ENCODE measurements at places on chromosomes 2 and 18.

DNA sequence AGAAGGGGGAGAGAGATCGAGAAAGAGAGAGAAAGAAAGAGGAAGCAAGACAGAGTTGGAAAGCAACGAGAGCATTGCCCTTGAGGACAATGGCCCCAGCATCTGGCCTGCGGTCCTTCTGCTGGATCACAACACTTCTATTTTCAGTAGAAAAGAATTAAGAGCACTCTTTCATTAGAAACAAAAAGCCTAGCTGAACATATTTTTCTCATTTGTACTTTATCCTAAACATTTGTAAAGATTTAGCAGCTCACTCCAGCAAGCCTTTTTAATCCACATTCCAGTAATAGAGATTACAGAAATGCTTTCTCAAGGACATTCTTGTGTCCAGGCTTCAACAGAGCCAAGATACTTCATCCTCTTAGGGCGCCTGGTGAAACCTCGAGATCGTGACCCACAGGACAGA lies 31.6 kb upstream of the AFF3 start:
- no peak for DNase-seq

GRCh38 chr2:181152701-181153100 lies 172.3 kb downstream of the UBE2E3 start:
- DNase-seq: no peak

DNA sequence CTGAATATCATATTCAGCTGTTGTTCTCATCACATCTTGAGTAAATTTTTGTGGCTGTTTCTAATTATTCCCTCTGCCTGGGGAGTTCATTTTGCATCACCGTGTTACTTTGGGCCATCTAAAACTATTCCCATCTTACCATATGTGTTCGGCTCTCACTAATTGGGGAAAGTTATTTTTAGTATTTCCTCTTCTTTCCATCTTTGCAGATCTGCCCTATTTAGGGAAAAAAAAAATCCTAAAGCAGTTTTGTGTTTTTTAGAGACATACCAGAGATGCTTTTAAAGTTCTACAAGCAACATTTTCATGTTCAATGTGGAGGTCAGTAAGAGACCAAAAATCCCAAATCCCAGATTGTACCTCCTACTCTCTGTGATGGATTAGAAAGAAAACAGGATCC lies 111.3 kb upstream of the NDUFV2 start:
- no peak for DNase-seq

DNA sequence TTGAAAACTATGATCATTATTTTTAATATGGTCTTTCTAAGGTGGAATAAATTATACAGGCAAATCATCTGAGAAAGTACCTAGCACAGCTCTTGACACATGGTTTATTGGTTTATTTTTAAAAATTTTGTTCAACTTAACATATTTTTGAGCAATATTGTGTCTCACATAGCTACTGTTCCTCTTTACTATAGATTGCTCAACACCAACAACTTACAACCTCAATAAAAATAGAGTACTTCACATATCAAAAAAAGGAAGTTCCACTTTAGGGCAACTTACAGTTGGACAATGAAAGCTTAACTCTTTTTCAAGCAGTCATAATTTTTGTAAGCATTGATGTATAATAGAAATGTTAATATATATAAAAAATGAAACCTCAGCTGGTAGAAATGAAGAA lies 440.9 kb upstream of the UBE2E3 start:
- no peak for DNase-seq

DNA sequence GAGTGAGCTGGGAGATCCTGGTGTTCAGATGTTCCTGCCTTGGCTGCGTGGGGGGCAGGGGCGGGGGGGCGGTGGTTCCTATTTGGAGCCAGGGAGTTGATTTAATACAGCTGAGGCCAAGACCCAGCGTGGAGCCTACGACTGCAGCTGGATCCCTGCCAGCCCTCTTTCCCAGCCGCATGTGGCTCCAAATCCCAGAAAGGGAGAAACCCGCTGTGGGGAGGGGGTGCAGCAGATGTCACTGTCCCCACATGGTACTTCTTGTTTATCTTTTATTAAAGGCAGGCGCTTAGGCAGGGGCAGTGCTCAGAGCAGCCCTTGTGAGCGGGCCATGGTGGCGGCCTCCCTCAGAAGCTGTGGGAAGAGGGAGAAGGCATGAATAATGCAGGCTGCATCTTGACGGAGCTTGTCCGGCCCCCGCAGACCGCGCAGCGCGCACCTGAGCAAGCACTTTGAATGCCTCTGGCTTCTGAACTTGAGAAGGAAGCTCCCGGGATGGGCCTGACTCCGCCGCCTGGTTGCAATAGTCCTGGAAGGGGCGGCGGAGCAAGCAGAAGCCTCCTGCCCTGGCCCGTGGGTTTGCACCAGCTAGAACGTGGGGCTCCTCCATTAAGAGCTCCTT lies 112.1 kb downstream of the GLI2 start:
- DNase-seq: no peak

DNA sequence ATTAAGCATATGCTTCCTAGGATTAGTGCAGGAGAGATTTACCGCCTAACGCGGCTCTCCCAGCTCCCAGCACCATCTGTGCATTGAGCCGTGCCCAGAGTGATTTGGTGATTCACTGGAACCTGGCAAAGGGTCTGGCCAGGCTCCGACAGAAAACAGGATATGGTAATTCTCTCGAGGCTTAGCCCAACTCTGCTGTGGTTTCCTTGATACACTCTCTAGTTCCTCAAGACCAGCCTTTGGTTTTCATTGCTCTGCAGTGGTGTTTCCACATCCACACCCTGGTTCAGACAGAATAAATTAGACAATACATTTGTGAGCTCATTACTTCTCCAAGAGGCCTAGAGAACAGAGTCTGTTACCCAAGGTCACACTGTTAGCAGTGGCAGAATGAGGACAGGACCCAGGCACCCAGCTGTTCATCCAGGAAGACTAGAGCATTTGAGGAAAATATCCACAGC lies 23.0 kb upstream of the SMAD2 start:
- DNase-seq: no peak

- DNase-seq: no peak
Observed at GRCh38 chr2:131039908-131040660, 53.2 kb downstream of the FAM168B start.

- no peak for DNase-seq
Observed at GRCh38 chr18:59814891-59815290, 84.9 kb upstream of the PMAIP1 start.

GRCh38 chr2:32947484-32948143 lies 861 bp downstream of the LTBP1 start:
- DNase-seq: no peak

DNA sequence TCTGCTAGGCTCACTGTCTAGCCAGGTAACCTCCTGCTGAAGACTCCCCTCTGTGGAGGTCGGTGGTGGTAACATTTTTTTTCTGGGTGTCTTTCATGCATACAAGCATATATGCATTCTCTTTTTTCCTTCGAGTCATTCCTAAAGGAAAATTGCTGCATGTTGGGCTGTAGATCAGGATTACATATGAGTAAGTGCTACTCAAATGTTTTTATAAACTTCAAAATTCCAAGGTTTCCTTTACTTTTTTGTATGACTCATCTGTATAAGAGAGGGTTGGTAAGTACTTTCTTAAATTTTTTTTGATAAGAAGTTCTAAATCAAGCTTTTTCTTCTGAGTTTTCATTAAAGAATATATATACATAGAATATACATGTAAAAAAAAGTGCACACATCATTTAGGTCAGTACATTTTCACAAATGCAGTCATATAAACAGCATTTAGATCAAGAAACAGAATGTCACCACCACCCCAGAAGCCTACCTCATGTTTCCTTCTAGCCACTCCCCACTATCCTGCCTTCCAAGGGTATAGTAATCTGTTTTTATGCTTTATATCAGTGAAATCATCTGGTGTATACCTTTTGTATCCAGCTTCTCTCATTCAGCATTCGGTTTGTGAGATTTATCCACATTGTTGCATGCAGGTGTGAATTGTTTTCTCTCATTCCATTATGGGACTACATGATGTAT lies 128.0 kb upstream of the MAP3K20 start:
- no peak for DNase-seq

- no peak for DNase-seq
Observed at GRCh38 chr2:29270701-29271121, 155.5 kb downstream of the CLIP4 start.

DNA sequence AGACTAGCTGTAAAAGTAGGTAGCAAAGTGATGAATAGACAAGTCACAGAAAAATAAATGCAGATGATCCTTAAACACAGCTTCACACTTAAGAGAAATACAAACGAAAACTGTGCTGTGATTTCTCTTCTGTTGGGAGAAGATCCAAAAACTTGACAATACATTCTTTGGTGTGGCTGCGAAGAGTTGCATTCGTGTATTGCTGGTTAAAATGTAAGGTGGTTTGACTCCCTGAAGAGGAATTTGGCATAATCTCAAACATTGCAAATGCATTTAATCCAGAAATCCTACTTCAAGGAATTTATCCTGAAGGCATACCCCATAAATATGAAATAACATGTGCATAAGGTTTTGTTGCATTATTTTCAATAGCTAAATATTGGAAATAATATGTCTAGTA lies 7.1 kb downstream of the CCNYL1 start:
- no peak for DNase-seq

DNA sequence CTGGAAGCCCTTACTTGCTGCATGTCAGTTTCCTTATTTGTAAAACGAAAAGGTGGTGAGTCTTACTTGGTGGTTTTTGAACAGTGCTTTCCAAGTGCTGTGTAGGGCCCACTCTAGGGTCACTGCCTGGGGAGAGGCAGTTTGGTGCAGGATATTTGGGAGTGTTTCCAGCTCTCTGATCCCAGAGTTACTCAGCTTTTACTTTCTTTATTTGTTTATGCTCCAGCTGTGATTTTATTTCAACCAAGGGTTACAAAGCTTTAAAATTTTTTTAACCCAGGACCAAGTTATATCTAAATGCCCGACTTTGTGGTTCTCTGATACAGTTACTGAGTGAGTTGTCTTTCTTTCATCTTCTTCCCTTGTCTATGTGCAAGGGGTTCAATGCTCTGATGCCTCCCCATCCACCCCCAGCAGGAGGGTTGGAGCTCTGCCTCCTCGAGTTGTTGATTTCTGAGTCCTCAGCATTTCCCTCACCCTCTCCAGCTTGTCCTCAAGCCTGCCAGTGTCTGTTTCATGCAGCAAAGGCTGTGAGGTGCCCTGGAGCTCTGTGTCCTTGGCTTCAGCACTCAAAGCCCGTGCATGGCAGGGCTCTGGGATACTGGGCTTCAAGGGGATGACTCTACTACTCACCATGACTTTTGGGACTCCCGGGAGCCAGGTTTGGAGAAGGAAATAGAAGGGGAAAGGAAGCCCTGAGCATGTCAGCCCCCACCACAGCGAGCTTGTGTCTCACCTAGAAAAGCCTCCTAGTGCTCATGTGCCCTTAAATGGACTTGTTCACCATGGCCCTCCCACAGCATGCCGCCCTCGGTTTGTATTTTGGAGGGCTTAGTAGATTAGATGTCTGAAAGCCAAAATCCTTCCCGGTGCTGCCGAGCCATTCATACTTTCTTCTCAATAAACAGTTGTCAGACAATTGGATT lies 236.8 kb downstream of the SETBP1 start:
- DNase-seq: no peak

Measured in thoracic aorta (tissue), 2 donors.